ENCODE measurements at places on chromosomes 4 and X.

DNA sequence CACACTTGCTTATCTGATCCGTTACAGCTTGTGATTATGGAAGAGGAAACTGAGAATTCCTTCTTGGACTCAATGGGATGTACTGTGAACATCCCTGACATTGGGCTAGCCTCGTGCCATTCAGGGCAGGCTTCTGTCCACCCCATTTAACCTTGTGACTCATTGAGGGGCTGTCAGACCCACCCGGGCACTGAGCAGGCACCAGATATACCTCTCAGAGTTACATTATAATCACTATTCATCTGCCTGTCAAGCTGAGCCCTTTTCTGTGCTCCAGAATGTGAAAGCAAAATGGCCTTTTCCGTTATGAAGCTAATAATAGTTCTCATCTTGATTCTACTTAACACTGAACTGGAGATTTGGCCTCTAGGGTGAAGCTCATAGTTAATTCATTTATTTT lies 170.6 kb upstream of the SCML1 start:
- DNase-seq: no peak

- DNase-seq: no peak
Measured at GRCh38 chrX:96564595-96564994, 120.0 kb upstream of the DIAPH2 start.

- DNase-seq: no peak
Measured at GRCh38 chr4:73832651-73833237, 3.7 kb upstream of the CXCL6 start.

- peak; percentile 81 for DNase-seq
Measured at GRCh38 chr4:54683616-54684346, 26.0 kb downstream of the KIT start.
